A549 treated with RU486 at 1 μM for 4 hours (cell line): ENCODE measurements at places on chromosomes 16 and 17. TPM values are rescaled to one million over a fixed set of nuclear protein-coding genes. Genes with fewer than 3 reads are reported as not detected.

HEATR9 gene
- not detected in 5 replicates for total RNA-seq

CA5A gene
- not detected in 5 replicates for total RNA-seq

TSPAN10 gene
- 4.3 to 6.9 TPM (median 5.2 TPM) in 5 replicates for total RNA-seq

ZNF48 gene
- 10.1 to 13.1 TPM (median 12.7 TPM) in 5 replicates for total RNA-seq

VPS9D1 gene
- 2.3 to 5.1 TPM (median 3.9 TPM) in 5 replicates for total RNA-seq

CLDN6 gene
- total RNA-seq, result 0.19 to 0.74 TPM (median 0.34 TPM) in 5 replicates

PPL gene
- 1.9 to 2.7 TPM (median 2.4 TPM) in 5 replicates for total RNA-seq
